ENCODE measurements at places on chromosomes 2 and 18.

DNA sequence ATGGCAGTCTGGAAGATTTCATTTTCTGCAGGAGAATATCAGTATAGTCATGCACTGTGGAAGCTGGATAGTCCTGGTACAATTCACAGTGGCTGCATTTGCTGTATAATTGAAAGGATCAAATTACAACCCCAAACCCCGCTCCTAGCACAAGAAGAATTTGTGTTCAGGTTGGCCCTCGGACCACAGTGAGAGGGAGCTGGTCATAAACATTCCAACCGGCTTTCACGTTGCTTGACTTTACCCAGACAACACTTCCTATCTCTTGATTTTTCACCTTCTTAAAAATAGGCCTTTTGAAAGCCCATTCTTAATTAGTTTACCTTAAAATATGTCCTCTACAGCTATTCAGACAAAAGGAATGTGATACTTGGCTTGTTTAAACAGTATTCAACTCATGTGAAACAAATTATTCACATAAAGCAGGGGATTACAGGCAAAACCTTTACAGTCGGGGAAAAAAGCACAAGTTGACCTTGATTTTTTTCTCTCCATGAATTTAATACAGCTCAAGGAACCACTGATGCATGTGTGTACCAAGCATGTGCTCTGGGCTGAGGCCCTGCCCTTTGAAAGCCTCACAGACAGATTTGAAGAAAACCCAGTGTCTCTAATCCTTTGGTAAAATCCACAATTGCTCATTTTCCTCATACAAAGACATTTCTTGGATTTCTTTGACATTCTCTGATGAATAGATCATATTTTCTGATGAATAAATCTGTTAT lies 143.0 kb upstream of the SOX11 start:
- no peak for DNase-seq

GRCh38 chr2:204027091-204027490 lies 90.5 kb downstream of the ICOS start:
- DNase-seq, result no peak

- DNase-seq, result no peak
Measured at GRCh38 chr2:167697194-167697593, 550.2 kb downstream of the STK39 start.

DNA sequence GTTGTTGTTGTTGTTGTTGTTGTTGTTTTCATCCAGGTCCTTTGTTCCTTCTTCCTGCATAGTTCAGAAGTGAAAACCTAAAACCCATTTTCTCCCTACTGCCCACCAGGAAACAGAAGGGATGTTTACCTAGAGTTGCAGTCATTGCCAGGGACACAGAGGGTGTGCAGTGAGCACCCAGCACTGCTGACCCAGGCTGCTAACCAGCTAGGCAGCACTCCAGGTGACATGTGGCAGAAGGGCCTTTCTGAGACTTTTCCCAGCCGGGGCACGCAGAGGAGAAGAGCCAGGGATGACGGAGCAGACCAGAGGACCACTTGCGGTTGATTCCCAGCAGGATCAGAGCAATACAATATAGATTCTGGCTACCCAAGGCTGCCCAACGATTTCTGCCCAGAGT lies 286.3 kb downstream of the BCL11A start:
- no peak for DNase-seq

GRCh38 chr2:8574196-8575037 lies 107.4 kb upstream of the ID2 start:
- DNase-seq, result peak; percentile 64

GRCh38 chr2:228901531-228901930 lies 369.6 kb downstream of the PID1 start:
- DNase-seq, result peak; percentile 24

- DNase-seq, result no peak
Measured at GRCh38 chr2:38200598-38200997, 124.6 kb upstream of the CYP1B1 start.

GRCh38 chr2:10517351-10518043 lies 69.4 kb upstream of the ODC1 start:
- DNase-seq, result no peak

DNA sequence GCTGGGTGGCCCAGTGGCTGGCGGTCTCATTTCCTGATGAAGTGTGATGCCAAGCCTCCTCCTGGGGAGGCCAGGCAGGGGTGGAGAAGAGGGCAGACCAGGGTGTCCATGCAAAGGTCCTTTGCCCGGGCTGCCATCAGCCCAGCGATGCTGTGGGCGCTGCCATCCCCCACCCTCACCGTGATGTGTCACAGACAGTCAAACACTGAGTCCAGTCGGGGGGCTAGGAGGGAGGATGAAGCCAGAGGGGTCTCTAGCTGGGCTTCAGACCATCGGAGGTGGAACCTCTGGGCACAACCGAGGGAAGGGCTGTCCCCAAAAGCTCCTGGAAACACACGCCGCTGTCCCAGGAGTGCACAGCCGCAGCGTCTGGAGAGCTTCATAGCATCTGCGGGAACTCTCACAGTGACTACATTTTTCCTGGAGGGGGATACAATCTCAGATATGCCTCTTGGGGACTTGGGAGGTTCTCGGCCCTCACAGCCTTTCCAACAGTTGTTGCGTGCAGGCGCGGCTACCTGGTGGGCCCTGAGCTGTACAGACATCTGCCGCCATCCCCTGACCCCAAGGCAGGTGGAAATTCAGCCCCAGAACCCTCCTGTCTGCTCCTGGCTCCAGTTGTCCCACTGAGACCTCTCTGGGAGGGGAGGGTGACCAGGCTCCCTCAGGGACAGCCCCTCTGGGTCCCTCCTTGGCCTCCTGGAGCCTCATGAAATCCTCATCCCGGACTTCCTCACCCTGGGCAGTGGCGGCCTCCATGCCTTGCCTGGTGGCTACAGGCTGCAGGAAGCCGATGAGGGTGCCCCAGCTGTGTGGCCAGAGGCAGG lies 26.5 kb upstream of the OTOS start:
- DNase-seq, result no peak

GRCh38 chr2:67694445-67694844 lies 297.3 kb downstream of the ETAA1 start:
- no peak for DNase-seq

DNA sequence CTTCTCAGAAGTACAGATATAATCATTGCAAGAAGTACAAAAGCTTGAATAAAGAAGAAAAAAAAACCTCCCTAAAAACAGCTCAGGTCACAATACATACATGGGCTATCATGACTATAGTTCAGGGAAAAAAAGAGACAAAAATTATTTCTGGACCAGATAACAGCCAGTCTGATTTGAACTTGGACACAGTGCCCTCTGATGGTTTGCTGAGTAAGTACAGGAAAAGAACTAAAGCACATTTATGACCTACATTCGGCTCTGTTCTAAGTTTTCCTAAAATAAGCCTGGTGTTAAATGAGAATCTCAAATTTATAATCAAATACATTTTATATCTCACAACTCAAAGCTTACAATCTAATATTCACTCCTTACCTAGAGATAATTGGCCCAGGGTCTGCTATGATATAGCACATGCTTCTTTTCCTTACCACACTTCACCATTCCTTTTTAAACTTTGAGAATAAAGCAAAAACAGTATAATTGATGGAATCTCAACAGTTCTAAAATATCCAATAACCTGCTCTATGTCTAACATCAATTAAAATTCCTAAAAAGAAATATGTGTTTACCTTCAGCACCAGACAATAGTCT lies 81.1 kb downstream of the RAPH1 start:
- peak; percentile 57 for DNase-seq

DNA sequence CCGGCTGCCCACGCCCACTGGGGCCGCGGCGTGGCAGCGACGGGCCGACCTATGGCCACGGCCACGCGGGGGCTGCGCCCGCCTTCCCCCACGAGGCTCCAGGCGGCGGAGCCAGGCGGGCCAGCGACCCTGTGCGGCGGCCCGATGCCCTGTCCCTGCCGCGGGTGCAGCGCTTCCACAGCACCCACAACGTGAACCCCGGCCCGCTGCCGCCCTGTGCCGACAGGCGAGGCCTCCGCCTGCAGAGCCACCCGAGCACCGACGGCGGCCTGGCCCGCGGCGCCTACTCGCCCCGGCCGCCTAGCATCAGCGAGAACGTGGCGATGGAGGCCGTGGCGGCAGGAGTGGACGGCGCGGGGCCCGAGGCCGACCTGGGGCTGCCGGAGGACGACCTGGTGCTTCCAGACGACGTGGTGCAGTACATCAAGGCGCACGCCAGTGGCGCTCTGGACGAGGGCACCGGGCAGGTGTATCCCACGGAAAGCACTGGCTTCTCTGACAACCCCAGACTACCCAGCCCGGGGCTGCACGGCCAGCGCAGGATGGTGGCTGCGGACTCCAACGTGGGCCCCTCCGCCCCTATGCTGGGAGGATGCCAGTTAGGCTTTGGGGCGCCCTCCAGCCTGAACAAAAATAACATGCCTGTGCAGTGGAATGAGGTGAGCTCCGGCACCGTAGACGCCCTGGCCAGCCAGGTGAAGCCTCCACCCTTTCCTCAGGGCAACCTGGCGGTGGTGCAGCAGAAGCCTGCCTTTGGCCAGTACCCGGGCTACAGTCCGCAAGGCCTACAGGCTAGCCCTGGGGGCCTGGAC lies 253.2 kb downstream of the GLI2 start:
- no peak for DNase-seq

DNA sequence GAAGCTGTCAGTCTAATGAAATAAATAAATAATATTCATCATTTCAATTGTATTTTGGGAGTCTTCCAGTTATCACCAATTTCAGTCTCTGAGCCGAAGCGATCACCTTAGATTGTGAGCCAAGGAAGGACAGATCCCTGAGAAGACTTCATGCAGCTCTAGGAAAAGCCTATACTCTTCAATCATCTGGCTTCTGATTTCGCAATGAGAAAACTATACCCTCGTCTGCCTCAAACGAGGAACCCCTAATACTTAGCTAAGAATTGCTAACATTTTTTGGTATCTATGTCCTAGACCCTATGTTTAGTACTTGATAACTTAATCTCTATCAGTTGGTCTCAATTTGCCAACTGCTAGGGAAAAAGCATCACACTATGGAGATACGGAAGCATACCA lies 4.5 kb upstream of the TTC27 start:
- DNase-seq, result no peak

- no peak for DNase-seq
Measured at GRCh38 chr2:79373358-79374130, 139.3 kb upstream of the CTNNA2 start.
